PC-9 (cell line): ENCODE measurements at places on chromosomes 4 and X. TPM values are rescaled to one million over a fixed set of nuclear protein-coding genes. Genes with fewer than 3 reads are reported as not detected.

- no peak overlapping the region for H3K27ac ChIP-seq
- no peak for DNase-seq
- H3K4me3 ChIP-seq, result no peak overlapping the region
- no peaks in the 10 kb centered on the region for H3K4me1 ChIP-seq
Observed at GRCh38 chrX:19866626-19867410, 20.6 kb downstream of the SH3KBP1 start.

The SPANXN4 gene
- not detected in 2 replicates for total RNA-seq

DNA sequence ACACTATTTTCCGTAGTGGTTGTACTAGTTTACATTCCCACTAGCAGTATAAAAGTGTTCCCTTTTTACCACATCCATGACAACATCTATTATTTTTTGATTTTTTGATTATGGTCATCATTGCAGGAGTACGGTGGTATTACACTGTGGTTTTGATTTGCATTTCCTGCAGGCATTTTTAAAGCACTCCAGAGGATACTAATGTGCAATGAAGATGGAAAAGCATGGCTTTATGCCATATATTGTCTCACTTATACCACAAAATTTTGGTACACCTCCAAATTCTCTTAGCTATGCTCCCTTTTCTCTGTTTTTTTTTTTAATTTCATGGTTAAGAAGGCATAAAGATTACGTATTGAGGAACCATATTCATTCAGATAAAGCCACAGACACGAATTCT lies 35.1 kb upstream of the NPY2R start:
- no peak for DNase-seq
- H3K27me3 ChIP-seq, result no peaks in the 10 kb centered on the region
- no peaks in the 10 kb centered on the region for H3K36me3 ChIP-seq
- H3K27ac ChIP-seq, result no peak overlapping the region

- H3K27me3 ChIP-seq, result no peaks in the 10 kb centered on the region
- H3K27ac ChIP-seq, result no peak overlapping the region
- H3K4me1 ChIP-seq, result no peaks in the 10 kb centered on the region
- no peak for DNase-seq
- no peaks in the 10 kb centered on the region for H3K36me3 ChIP-seq
Observed at GRCh38 chr4:44983083-44983482, 256.7 kb upstream of the GNPDA2 start.

GRCh38 chr4:92252846-92253245 lies 50.9 kb upstream of the GRID2 start:
- no peaks in the 10 kb centered on the region for H3K4me1 ChIP-seq
- H3K27me3 ChIP-seq, result no peaks in the 10 kb centered on the region
- no peak overlapping the region for H3K27ac ChIP-seq
- DNase-seq, result no peak
- no peaks in the 10 kb centered on the region for H3K36me3 ChIP-seq

The GAB3 gene
- 0.17 and 0.63 TPM in 2 replicates for total RNA-seq

The SMIM43 gene
- total RNA-seq, result not detected in 2 replicates

The TCEAL3 gene
- 11.7 and 12.8 TPM in 2 replicates for total RNA-seq

The CLCN5 gene
- total RNA-seq, result 0.94 and 1.4 TPM in 2 replicates

The HERC5 gene
- 3.6 and 4.6 TPM in 2 replicates for total RNA-seq

The CHST7 gene
- total RNA-seq, result 0.94 and 1.1 TPM in 2 replicates

The EXOC1L gene
- total RNA-seq, result not detected in 2 replicates

The ADH7 gene
- total RNA-seq, result not detected in 2 replicates

GRCh38 chrX:18992829-18993228 lies 8.9 kb upstream of the PHKA2 start:
- no peak overlapping the region for H3K4me3 ChIP-seq
- DNase-seq, result no peak
- H3K27me3 ChIP-seq, result no peaks in the 10 kb centered on the region
- no peak overlapping the region for H3K27ac ChIP-seq
- no peaks in the 10 kb centered on the region for H3K36me3 ChIP-seq

DNA sequence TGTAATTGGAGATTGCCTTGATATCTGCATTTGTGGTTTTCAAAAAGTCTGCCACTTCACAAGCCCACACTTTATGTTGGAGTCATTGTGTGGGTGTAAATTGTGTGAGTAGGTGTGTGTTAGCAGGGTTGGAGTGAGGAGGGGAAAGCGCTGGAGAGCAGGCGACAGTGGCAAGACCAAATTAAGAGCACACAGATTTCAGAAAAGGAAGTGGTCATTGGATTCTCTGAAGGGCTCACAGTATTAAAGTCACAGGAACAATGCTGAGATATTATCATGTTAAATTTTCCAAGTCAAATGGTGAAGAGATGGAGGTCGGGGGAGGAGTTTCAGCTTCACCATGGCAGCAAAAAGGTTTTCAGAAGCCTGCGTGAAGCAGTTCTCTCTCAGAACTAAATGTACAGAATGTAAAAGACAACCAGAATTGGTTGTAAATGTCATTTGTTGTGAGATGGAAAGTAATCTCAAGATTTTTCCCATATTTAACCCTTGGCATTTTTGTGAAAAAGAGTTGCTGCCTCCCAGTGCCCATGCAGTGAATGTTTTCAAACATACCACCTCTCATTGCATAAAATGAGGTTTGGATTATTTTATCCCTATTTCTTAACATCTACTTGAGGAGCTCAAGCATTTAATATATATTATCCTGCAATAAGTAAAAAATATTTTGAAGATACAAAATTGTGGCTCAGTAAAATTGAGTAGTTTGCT lies 265.9 kb downstream of the ZNF674 start:
- H3K27ac ChIP-seq, result no peak overlapping the region
- H3K4me1 ChIP-seq, result no peaks in the 10 kb centered on the region
- no peaks in the 10 kb centered on the region for H3K36me3 ChIP-seq
- no peak for DNase-seq
- H3K4me3 ChIP-seq, result no peak overlapping the region
- no peaks in the 10 kb centered on the region for H3K27me3 ChIP-seq

- no peak for DNase-seq
- no peak overlapping the region for H3K4me3 ChIP-seq
- H3K4me1 ChIP-seq, result no peaks in the 10 kb centered on the region
Observed at GRCh38 chrX:150513544-150513943, 54.9 kb upstream of the MTM1 start.

DNA sequence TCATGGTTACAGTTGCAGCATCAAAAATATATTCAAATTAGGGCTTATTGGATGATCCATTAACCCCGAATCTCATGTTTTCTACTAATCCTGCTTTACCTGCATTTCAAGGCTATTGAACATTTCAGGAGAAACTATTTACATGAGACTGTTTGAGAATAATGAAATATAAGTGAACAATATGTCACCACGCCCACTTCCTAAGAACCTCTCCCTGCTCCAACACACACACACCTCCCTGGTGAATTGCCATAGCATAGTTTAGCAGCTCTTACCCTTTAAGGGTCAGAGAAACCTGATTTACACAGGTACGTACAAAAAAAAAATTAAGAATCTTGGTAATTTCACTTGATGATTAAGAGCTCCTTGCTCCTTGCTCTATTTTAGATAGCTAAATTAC lies 113.4 kb downstream of the ANXA5 start:
- no peaks in the 10 kb centered on the region for H3K27me3 ChIP-seq
- no peak overlapping the region for H3K4me3 ChIP-seq
- no peaks in the 10 kb centered on the region for H3K36me3 ChIP-seq
- DNase-seq, result no peak

The RAB40A gene
- 0.90 and 1.0 TPM in 2 replicates for total RNA-seq

DNA sequence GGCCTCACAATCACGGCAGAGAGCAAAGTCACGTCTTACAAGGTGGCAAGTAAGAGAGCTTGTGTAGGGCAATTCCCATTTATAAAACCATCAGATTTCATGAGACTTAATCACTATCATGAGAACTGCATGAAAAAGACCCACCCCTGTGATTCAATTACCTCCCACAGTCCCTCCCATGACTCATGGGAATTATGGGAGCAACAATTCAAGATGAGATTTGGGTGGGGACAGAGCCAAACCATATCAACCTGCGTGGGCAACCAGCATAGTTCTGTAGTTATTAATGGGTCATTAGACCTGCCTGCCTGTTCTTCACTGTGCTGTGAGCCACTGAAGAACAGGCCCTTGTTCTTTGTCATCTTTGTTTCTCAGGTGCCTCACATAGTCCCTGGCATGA lies 593.7 kb upstream of the BOD1L1 start:
- H3K4me1 ChIP-seq, result no peaks in the 10 kb centered on the region
- H3K4me3 ChIP-seq, result no peak overlapping the region
- no peak for DNase-seq
- H3K27ac ChIP-seq, result no peak overlapping the region
- H3K36me3 ChIP-seq, result no peaks in the 10 kb centered on the region

The NXF2 gene
- total RNA-seq, result not detected in 2 replicates

DNA sequence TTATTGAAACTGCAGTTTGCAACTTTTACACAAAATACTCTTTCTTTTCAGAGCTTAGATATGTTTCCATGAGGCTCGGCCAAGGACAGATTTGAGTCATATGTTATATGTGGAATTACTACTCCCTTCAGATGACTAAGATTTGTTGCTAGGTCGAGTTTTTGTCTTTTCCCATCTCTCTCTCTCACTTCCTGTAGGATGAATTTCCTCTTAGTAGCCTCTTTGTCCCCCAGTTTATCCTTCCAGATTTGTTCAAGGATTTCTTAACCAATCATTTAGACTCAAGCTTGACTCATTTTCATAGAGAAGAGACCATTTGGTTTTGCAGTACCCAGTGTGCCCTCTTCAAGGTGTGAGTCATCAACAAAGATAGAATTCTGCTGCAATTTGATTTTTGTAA lies 209.2 kb downstream of the GLUD2 start:
- no peak overlapping the region for H3K4me3 ChIP-seq
- no peak overlapping the region for H3K27ac ChIP-seq
- no peaks in the 10 kb centered on the region for H3K36me3 ChIP-seq
- no peaks in the 10 kb centered on the region for H3K27me3 ChIP-seq

DNA sequence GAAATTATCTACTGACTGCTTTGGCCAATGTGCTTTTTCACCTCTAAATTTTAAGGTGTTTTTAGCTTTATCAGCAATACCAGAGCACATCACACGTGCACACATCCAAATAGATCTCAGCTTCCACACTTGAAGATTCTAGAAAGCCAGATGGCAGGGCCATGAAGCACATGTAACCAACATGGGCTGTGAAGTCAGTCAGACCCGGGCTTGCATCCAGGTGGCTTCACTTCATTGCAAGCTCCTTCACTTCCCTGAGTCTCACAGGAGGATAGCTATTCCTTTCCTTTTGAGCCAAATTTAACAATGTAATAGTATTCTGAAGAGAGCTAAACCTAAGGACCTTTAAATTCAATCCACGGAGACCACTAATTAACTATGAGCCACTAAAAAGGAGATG lies 86.5 kb downstream of the SH3RF1 start:
- H3K27me3 ChIP-seq, result no peaks in the 10 kb centered on the region
- no peak overlapping the region for H3K4me3 ChIP-seq
- DNase-seq, result no peak
- H3K27ac ChIP-seq, result no peak overlapping the region
- H3K4me1 ChIP-seq, result peaks cover 29% of the 10 kb centered on the region
- no peaks in the 10 kb centered on the region for H3K36me3 ChIP-seq

- H3K36me3 ChIP-seq, result no peaks in the 10 kb centered on the region
- H3K27ac ChIP-seq, result no peak overlapping the region
- H3K27me3 ChIP-seq, result no peaks in the 10 kb centered on the region
- no peak overlapping the region for H3K4me3 ChIP-seq
Observed at GRCh38 chr4:1771555-1772305, 21.4 kb upstream of the FGFR3 start.

DNA sequence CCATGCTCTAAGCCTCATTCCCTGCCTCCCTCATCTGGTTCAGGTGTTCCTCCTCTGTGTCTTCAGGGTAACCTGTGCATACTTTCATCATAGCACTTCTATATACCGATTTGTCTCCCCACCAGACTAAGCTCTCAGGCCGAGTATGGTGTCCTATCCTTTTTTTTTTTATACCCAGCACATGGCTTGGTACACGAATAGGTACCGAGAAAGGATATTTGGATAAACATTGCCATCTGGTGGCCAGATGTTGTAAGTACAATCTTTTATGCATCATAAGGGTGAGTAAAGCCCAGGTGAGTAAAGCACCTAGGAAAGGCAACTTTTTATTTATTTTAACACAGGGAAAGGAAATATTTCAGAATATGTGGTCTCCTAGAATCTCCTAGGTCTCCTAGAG lies 68.4 kb downstream of the MID2 start:
- H3K36me3 ChIP-seq, result peaks cover 6% of the 10 kb centered on the region; the same call in 1 of the 2 replicates
- no peak overlapping the region for H3K4me3 ChIP-seq
- no peak overlapping the region for H3K27ac ChIP-seq
- no peaks in the 10 kb centered on the region for H3K4me1 ChIP-seq
- peak; percentile 74 for DNase-seq
- H3K27me3 ChIP-seq, result no peaks in the 10 kb centered on the region

DNA sequence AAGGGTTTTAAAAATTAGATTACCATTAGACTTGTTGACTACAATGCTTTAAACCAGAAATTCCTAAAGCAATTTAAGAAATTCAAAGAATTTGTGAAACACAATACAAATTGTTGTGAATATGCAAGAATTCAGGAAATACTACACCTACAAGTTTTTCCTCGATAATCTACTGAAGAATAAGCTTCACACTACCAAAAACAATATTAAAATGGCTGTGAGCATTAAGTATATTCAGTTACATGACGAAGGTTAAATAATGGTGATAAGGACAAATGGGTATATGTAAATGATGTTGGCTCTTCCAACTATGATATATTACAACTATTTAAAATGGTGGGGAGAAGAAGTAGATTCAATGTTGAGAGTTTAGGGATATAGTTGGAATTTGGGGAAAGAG lies 111.1 kb upstream of the HTR2C start:
- H3K4me1 ChIP-seq, result no peaks in the 10 kb centered on the region
- H3K27ac ChIP-seq, result no peak overlapping the region
- DNase-seq, result no peak
- no peaks in the 10 kb centered on the region for H3K36me3 ChIP-seq
- H3K4me3 ChIP-seq, result no peak overlapping the region

GRCh38 chr4:30208731-30209435 lies 511.3 kb upstream of the PCDH7 start:
- no peaks in the 10 kb centered on the region for H3K36me3 ChIP-seq
- no peaks in the 10 kb centered on the region for H3K27me3 ChIP-seq
- H3K4me1 ChIP-seq, result no peaks in the 10 kb centered on the region
- no peak overlapping the region for H3K27ac ChIP-seq
- no peak overlapping the region for H3K4me3 ChIP-seq
- DNase-seq, result peak; percentile 8

GRCh38 chrX:15579778-15580747 lies 20.7 kb downstream of the ACE2 start:
- DNase-seq, result no peak
- 0 out of 2 replicates have a peak, but pooled peaks cover 4% of the 10 kb centered on the region for H3K4me1 ChIP-seq
- no peak overlapping the region for H3K4me3 ChIP-seq
- no peaks in the 10 kb centered on the region for H3K27me3 ChIP-seq
- no peaks in the 10 kb centered on the region for H3K36me3 ChIP-seq
- peak overlapping the region; percentile 28 for H3K27ac ChIP-seq

DNA sequence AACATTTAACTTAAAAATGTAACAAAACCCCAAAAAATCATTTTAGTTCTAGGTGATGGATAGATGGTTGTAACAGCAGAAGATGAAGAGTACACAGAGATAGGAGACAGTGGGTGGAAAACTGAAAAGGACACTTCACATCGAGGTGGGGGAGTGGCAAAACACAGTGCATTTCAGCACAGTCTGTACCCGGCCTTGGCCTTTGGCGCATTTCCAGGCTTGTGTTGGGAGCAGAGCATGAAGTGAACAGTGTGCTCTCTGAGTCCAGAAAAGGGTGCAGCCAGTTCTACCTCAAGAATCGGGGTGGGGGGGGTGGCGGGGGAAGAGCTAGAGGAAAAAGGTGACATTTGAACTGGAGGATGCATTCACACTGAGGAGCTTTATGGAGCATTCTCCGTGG lies 4.3 kb downstream of the TSPYL2 start:
- H3K36me3 ChIP-seq, result no peaks in the 10 kb centered on the region
- H3K27me3 ChIP-seq, result no peaks in the 10 kb centered on the region
- no peak overlapping the region for H3K27ac ChIP-seq
- DNase-seq, result no peak
- H3K4me3 ChIP-seq, result no peak overlapping the region

The MAGEA9B gene
- not detected in 2 replicates for total RNA-seq
